ENCODE measurements at places on chromosomes 7 and 10.

GRCh38 chr7:123367031-123367430 is 167.3 kb upstream of the SLC13A1 start:
- DNase-seq = no peak

DNA sequence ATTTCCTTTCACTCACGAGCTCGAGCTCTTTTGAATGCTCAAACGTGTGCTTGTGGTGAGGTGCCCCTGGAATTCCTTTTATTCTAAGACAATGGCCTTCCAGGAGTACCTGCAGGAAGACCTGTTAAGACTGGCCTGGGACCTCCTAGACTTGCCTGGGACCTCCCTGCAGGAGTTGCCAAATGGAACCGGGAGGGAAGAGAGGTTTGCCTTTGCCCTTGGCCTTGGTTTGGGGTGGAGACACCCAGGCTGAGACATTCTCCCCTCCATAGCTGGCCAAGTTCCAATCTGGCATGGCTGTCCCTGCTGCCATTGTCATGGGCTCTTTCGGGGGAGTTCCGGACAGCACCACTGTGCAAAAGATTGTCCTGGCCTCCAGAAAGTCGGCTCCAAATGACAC is 39.7 kb downstream of the DNAJB12 start:
- DNase-seq = no peak

- DNase-seq = no peak
Measured at GRCh38 chr7:84524714-84525694, 330.4 kb upstream of the SEMA3A start.

GRCh38 chr10:88966797-88967196 is 14.2 kb upstream of the ACTA2 start:
- DNase-seq = no peak

DNA sequence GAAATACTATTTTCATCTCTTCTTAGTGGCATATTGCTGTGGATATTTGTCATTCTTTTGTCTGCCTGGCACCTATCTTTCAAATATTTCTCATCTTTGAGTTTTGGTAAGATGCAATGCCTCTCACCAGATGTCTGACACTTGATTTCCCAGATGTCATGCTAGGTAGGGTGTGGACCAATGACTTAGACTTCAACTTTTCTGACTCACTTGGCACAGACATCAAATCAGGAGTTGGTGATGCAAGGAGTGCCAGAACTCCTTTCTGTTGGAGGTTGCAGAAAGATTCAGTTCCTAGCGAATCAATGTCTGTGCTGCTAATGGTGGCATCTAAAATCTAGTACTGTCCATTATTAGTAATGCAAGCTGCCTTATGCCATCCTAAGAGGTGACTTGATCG is 216.9 kb upstream of the FERD3L start:
- DNase-seq = no peak

DNA sequence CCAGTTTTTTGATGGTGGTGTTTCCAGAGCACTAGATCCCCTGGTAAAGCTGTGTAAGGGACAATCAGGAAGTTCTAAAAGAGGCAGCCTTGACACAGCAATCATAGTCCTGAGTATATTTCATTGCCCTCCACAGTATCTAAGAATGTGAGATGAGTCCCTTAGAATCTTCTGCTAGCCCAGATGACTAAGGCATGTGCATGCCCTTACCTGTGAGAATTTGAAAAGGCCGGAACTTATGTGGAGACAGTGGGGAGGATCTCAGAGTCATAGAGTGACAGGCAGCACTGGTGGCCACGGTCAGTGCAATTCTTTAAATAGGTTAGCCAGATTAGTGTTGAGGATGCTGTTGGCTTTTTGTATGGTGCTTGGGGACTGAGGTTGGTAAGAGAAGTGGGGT is 361.4 kb upstream of the VSTM2A start:
- no peak for DNase-seq

DNA sequence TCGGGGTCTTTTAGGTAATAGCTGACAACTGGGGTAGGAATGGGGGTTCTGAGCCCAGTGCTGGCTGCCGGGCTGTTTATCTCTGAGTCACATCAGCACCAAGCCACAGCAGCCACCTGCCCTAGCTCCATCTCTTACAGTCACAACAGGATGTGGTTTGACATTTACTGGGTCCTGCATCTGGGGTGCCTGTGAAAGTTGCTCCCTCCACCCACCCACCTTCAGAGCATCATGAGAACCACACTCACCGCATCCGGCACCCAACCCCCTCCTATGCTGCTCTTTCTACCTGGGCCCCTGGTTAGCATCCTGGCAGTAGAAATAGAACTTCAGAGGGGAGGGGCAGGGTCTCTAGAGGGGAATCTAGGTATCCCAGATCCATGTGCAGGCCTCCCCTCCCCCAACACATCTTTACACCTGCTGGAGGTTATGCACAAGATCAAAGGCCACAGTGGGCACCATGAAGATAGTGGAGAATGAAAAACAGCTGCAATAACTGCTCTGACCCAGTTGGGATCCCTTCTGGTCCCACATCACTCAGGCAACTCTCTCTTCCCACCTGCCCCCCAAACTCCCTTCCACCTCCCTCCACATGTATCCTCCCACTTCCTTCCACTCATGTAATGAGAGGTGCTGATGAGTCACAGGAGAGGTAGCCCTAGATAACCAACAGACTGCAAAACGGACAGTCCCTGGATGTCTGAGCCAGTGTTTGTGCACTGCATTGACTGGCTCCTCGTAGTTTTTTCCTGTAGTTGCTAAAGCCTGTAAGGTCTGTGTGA is 38.2 kb downstream of the PRSS2 start:
- no peak for DNase-seq

- DNase-seq = no peak
Measured at GRCh38 chr7:50304911-50305582, 531 bp downstream of the IKZF1 start.

DNA sequence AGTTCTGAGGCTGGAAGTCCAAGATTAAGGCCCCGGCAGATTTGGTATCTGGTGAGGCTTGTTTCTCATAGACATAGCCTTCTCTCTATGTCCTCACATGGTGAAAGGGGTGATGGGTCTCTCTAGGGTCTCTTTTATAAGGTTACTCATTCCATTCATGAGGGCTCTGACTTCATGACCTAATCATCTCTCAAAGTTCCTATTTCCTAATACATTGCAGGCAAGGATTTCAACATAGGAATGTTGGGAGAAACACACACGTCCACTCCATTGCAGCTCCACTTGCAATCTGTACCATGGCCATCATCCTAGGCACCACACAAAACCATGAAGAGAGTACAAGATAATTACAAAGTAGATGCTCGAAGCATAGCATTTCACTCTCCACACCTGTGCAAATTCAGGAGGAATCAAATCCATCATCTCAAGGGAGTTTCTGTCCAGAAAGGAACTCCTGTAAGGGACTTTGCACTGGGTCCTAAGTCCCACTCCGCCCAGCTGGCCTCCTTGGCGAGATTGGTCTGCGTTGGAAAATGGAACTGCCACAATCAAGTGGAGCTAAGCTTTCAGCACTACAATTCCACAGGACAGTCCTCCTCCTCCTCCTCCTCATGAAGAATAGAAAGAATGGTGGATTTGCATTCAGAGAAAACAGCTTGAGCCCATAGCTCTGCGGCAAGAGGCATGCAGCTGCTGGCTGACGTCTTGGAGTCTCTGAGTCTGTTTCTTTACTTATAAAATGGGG is 8.8 kb downstream of the DDC start:
- DNase-seq = no peak

Measured in anterior cingulate cortex (tissue), 58 donors.